Stimulated activated CD8-positive, alpha-beta memory T cell treated with anti-CD3 and anti-CD28 coated beads, Interleukin-4, amount 100 ng/mL, for 4 hours (primary cell): ENCODE measurements at places on chromosomes 3 and 15.

DNA sequence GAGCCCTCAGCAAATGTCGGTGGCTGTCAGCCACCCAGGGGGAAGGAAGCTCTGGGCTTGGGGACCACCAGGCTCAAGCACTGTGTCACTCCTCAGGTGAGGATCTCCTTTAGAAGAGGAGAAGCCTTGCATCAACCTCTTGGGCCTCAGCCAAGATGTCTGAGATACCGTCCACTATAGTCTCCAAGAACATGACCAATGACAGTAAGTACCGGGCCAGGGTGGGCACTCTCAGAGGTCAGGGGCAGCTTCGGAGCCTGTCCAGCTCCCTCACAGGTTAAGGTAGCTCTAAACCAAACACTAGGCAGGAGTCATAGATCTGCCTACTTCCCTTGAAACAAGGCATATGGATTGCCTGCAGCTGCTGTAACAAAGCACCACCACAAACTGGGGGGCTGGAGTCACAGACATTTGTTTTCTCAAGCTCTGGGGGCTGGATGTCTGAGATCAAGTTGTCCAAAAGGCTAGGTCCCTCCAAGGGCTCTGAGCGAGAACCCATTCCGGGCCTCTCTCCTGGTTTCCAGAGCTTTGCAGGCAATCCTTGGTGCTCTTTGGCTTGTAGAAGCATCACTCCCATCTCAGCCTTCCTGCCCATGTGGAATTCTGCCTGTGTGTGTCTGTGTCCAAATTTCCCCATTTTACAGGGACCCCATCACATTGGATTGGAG, 1.3 kb downstream of the CFAP100 start:
- no peak for DNase-seq

- no peak for DNase-seq
Observed at GRCh38 chr3:37323494-37323893, 149.1 kb upstream of the LRRFIP2 start.

GRCh38 chr15:25793354-25794050, 69.6 kb downstream of the ATP10A start:
- no peak for DNase-seq

- DNase-seq, result no peak
Observed at GRCh38 chr15:74212494-74212893, 9.9 kb upstream of the STRA6 start.

- DNase-seq, result no peak
Observed at GRCh38 chr3:186679151-186679550, 13.3 kb downstream of the HRG start.

GRCh38 chr3:64187065-64187959, 38.0 kb downstream of the PRICKLE2 start:
- no peak for DNase-seq

- no peak for DNase-seq
Observed at GRCh38 chr3:29070959-29071634, 209.8 kb upstream of the RBMS3 start.

DNA sequence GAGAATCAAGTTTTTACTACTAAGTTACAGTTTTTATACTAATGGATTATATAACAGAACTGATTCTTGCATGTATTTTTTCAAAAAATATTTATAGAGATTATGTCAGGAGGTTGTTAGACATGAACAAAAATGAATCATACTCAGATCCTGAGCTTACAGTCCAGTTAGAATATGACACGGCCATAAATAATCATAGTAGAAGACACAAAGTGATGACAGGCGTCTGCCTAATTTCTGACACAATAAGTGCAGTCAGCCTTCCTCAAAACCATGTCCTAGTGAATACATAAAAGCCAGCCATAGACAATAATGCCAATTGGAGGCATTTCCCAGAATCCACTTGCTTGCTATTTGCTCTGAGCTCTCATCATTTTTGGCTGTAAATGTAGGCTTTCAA, 81.7 kb upstream of the POU1F1 start:
- no peak for DNase-seq

- DNase-seq, result no peak
Observed at GRCh38 chr3:128495435-128495970, 2.5 kb upstream of the GATA2 start.

DNA sequence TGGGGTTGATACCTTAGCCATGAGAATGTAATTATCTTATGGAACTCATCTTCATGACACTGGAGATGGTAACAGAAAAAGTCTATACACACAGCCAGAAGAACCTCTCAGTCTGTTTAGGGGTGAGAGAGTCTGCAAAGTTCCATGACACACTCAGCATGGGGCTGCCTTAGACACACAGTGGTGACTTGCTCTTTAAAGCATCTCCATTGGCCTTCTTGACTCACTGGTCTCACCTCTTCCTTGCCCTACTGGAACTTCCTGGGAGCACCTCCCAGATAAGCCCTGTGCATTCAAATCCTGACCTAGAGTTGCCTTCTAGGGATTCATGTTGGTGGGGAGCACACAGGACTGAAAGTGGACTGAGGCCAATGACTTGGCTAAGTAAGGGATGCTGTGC, 9.3 kb downstream of the MAGI1 start:
- no peak for DNase-seq

- DNase-seq, result no peak
Observed at GRCh38 chr3:115792206-115792955, 169.1 kb downstream of the GAP43 start.

DNA sequence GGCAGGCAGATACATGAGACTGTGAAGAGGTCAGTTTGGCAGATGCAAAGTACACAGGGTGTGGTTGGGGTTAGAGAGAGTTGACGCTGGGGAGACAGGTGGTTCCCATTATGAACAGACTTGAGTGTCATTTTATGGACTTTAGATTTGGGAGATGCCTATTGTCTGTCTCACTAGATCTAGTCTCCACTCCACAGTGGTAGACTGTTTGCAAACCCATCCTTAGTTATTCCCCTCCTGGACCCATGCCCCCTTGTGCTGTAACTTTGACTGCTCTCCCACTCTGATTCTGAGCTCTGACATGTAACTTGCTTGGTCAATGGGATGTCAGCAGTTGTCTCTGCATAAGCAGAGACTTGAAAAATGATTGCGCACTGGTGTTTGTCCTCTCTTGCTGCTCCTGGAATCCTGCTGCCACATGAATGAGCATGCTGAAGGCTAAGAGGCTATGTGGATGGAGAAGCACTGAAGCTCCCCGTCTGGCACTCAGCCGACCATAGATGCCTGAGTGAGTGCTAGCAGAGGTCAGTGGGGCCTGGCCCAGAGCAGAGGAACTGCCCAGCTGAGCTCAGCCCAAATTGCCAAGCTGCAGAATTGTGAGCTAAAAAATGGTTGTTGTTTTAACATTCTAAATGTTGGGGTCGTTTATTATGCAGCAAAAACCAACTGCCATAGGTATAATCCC, 88.2 kb downstream of the FAM43A start:
- DNase-seq, result no peak

GRCh38 chr15:85037641-85038040, 56.0 kb downstream of the PDE8A start:
- DNase-seq, result no peak

GRCh38 chr3:153145454-153145853, 16.6 kb upstream of the RAP2B start:
- no peak for DNase-seq

- no peak for DNase-seq
Observed at GRCh38 chr3:136050250-136050649, 84.7 kb downstream of the PPP2R3A start.

- no peak for DNase-seq
Observed at GRCh38 chr3:114664006-114664405, 370.2 kb downstream of the TIGIT start.

- no peak for DNase-seq
Observed at GRCh38 chr15:59335207-59335786, 37.4 kb downstream of the MYO1E start.

DNA sequence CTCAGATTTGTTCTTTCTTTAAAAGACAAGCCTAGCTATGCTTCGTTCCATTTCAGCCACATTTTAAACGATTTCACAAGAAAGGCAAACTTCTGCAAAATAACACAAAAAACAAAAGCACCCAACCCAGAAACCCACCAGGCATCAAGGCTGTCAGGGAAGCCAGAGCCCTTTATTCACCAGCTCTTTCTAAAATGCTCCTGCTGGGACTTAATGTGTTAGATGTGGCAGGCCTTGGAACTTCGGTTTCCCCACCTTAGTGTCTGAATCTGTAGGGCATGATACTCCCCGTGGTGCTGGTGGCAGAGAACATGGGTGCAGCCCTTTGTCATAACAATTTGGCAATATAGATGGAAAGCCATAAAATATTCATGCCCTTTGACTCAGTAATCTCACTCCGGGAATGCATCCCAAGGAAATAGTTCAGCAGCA, 56.8 kb upstream of the LCTL start:
- DNase-seq, result no peak

DNA sequence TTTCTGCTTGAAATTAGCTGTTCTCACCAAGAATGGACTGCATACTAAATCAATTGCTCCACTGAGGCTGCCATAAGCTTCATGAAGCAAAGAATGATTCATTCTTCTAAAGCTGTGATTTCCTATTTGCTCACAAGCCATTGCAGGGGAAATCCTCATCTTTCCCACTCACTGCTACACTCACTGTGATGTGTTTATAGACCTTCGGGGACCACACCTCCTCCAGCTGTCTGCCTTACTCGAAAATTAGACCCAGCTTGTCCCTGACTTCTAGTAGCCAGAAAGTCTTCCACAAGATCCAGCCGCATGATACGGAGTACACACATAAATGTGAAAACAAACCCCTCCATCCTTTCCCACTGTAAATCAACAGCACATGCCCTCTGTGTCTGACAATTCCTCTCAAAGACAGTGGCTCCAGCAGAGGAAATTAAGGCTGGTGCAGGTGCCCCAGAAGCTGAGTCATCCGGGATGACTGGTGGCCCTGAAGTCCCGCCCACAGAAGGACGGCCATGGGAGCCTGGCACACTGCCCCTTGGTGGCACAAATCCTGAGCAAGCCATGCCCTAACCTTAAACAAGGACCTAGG, 172.0 kb downstream of the STT3B start:
- DNase-seq, result no peak

GRCh38 chr3:112319516-112320276, 13.3 kb upstream of the CD200 start:
- no peak for DNase-seq

- DNase-seq, result no peak
Observed at GRCh38 chr3:12566976-12567375, 10.1 kb downstream of the MKRN2 start.

DNA sequence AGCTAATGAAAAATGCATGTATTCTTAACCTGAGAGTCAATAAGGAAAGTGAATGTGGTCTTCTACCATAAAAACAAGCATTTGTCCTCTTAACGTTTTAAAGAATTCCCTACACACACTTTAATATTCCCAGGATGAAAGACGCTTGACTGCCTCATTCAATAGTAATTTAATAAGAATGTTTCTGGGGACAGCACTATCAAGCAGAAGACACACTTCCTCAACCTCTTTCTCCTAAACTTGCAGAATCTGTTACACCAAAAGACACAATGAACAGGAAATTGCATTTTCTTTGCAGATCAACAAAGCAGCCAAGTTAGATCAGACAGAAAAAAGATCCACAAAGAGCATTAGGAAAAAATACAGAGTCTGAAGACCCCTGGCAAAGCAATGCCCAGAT, 97.7 kb downstream of the PLCH1 start:
- DNase-seq, result no peak

GRCh38 chr15:57054204-57054750, 135.8 kb downstream of the TCF12 start:
- DNase-seq, result no peak

- DNase-seq, result no peak
Observed at GRCh38 chr3:17132286-17133115, 247.7 kb downstream of the PLCL2 start.

- DNase-seq, result no peak
Observed at GRCh38 chr3:164477403-164477802, 600.9 kb downstream of the SI start.

DNA sequence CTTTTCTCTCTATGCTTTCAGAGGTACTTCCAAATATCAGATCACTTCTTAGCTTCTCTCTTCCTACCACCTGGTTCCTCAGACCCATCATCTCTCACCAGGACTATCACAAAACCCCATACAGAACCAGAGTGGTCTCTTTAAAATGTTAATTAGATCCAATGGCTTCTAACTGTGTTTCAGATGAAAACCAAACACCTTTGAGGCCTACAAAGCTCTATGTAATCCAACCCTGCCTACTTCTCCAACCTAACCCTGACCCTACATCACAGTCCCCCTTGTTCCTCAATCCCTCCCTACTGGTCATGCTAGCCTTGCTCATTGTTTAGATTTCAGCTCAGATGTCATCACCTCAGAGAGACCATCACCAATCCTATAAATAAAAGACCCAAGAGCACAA, 34.8 kb downstream of the SUMF1 start:
- no peak for DNase-seq

GRCh38 chr15:53197426-53197839, 407.3 kb upstream of the ONECUT1 start:
- no peak for DNase-seq

- DNase-seq, result no peak
Observed at GRCh38 chr3:194300382-194300758, 50.8 kb downstream of the CPN2 start.
